ENCODE measurements at places on chromosomes 3 and 15.

DNA sequence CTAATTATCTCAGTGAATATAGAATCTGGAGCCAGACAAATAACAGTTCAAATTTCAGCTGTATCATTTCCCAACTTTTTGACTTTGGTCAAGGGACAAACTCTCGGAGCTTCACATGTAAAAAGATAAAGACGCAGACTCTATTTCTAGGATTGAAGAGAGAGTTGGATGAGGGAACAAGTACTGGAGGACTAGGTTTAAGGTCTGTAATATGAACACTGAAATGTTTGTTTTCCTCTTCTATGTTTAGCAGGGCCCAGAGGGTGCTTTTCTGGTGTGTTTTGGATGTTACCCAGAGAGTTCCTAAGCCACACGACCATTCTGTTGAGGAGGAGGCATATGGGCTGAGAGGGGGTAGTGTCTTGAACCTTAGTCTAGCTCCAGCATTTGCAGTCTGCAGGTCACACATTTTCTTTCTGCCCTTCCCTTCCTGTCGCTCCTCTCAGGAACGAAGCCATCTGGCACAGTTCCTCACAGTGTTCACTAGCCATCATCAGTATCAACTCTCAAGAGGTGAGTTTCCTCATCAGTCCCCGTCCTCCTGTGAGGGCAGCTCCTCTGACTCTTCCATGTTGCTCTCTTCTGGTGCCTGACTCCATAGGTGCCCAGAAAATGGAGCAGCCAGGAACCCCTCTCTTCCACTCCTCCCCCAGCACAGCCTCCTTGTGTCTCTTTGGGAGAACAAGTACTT lies 250.1 kb downstream of the SQOR start:
- DNase-seq: no peak

- DNase-seq: no peak
Observed at GRCh38 chr15:70081612-70082011, 16.1 kb downstream of the TLE3 start.

GRCh38 chr3:54356261-54357045 lies 234.1 kb downstream of the CACNA2D3 start:
- DNase-seq: no peak

DNA sequence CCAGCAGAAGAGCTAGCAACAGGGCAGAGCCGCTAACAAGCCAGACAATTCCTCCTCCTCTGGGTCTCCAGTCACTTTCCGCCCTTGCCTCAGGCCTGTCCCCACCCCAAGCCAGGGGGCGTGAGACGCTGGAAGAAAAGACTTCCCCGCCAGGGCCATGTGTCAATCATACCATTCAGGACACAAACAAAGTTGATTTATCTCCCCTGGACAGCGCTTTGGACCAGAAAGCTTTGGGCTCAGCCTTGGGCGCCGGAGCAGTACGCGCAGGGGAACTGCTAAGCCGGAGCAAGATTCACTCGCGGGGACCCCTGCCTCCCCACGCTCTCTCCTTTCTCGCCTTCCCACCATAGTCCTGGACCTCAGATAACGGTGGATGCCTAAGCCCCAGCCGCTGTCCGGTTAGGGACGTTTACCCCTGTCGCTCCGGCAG lies 479 bp downstream of the LRRC2 start:
- peak; percentile 38 for DNase-seq

DNA sequence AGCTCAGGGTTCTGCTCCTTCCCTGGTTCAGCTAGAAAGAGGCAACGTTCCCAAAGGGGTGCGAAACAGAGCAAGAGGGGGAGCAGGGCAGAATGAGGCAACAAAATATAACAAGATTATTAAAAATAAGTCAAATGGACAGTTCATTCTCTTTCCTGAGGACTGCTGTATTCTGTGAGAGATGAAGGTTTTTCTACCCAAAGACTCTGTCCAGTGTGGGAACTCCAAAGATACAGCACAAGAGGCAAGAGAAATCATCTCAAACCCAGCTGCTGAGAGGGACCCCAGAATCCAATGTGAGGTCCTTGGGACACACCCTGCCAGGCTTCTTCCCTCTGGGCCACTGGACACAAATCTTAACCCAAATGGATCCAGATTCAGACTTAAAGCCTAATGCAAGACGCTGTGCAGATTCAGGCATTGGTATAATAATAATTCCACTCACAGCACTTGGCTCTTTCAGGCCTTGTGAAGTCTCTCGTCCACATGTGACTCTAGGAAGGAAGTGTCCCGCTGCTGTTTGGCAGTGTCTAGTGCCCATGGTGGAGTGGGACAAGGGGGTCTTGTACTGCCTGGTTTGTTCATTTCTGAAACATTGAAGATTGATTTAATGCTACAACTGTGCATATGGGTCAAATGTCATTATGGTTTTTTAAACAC lies 14.5 kb upstream of the ARHGAP31 start:
- DNase-seq: no peak

DNA sequence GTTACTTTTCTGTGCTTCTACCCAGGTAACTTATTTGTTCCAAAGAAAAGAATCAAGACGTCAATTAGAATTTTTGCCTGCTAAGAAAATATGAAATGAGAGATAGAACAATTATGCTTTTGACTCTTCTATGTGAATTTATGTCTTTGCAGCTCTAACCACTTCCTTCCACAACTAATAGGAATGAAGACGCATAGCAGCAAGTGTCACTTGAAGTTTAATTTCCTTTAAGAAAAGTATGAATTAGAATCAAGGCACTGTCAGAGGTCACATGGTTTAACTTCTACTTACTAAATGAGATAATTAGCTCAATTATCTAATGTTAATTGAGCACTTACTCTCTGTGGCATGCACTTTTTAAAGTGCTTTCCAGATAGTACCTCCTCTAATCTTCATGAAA lies 3.3 kb downstream of the WDR49 start:
- DNase-seq: no peak

DNA sequence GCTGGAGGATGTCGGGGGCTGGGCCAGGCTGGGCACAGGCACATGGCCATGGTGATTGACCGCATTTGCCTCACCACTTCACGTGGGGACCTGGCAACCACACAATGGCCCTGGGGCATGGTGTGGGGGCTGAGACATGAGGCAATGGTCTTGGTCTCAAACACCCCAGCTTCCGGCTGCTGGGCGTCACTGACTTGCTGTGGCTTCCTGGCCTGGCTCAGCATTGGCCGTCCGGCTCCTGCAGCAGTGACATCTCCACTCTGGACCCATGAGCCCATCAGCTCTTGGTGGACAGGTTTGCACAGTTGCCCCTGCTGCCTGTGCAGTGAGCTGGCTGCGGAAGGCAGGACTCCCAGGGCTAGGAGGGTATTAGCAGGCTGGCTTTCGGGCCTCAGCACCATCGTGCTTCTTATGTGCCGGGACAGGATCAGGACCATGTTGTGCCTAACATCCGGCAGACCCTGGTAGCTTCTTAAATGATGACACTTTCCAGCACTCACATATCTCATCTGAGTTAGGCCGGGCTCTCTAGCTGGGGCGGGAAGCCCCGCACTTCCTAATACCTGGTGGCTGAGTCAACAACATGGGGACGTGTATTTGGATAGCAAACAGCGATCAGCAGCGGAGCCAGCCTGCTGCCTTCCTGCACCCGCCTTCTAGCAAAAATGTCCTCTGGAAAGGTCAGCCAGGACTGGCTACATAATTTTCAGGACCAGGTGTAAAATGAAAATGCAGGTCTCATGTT lies 34.1 kb downstream of the ZNF710 start:
- DNase-seq: no peak

GRCh38 chr3:21425715-21426114 lies 325.3 kb downstream of the ZNF385D start:
- DNase-seq: no peak

GRCh38 chr15:64894395-64895056 lies 17.2 kb upstream of the ANKDD1A start:
- peak; percentile 67 for DNase-seq

- no peak for DNase-seq
Observed at GRCh38 chr3:168884353-168884903, 779.1 kb downstream of the MECOM start.

DNA sequence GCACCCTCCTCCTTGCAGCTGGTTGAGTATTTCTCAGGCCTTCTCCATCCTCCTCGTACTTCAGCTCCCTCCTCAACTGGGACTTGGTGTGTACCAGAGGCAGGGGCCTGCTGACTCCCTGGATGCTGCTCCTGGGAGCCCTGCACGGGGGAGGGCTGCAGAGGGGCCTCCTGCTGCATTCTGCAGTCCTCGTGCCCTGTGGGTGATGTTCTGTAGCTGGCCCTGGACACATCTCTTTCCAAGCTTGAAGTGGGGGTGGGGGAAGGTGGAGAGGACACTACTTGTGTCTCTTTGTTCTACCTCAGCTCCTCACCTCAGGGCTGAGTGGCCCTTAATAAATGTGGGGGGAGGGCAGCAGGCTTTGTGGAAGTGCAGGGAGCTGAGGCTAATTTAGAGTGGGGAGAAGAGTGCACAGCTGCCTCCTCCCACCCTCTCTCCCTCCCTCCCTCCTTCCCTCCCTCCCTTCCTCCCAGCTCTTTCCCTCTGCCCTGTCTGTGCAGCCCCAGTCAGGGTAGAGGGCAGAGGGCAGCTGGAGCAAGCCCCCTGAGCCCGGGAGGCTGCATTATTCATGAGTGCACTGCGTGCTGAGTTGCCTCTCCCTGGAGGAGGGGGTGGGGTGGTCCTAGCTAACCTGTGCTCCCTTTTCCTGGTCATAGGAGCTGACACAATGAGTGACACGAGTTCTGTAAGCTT lies 3.7 kb upstream of the GRM2 start:
- DNase-seq: no peak

DNA sequence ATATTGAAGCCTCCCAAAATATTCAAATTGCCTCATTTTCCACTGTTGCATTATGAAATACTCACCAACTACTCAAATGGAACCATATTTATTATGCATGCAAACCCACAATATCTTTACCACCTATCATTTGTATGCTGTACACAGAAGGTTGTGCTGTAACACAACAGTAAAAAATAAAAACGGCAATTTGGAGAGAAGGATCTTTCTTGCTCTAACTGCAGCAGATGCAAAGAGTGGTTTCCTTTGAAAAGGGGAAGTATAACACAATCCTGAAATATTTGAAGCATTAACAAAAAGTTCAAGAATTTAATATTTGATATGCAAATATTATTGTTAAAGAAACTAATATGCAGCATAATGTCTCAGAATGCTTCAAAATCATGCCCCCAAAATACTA lies 244.5 kb upstream of the SUCLG2 start:
- DNase-seq: no peak

DNA sequence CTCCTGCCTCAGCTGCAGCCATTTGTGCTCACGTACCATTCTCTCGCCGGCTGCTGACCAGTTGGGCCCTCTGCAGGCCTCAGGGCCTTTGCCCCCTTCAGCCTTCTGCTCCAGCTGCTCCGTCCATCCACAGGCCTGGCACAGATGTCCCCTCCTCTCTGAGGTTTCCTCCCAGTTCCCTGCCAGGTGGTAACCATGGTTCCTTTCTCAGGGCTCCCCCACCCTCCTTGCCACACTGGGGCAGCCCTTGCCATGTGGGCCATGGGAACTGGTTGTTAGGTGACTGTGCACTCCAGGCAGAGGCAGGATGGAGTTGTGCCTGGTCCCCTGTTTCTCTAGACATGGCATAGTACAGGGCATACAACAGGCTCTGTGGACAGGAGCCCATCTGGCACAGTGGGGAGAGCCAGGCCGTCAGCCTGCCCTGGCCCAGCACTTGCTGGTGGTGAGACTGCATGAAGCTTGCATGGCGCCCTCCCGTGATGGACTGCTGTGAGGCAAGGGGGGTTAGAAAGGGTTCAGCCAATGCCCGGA lies 148.9 kb downstream of the DNAJB8 start:
- no peak for DNase-seq

- DNase-seq: no peak
Observed at GRCh38 chr3:30618526-30618925, 12.1 kb downstream of the TGFBR2 start.

DNA sequence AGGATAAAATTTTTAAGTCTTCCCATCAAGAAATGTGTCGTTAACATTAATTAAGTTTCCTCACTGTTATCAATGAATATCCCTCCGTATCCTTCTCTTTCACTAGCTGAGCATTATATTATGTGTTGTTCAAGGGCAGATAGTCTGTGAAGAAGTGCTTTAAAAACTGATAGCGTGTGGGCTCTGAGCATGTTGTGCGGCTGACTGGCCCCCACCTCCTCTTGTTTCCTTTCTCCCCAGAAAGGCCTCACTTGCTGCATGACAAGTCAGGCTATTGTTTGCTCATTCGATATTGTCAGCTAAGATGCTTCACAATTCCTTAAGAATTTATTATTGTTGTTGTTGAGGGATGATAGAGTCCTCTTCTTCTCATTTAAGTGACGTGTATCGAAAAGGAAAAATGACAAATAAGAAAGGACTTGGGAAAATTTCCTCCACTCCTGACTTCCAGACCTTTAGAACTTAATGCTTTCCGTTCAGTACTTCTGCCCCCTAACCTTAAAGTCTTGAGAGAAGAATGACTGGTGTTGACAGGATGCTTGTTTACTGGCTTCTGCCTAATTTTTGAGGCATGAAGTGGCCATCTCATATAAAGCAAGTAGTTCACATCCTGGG lies 298.3 kb downstream of the LPP start:
- DNase-seq: no peak

GRCh38 chr15:85707519-85708338 lies 87.0 kb downstream of the KLHL25 start:
- peak; percentile 27 for DNase-seq

- no peak for DNase-seq
Observed at GRCh38 chr3:195181741-195182469, 89.1 kb downstream of the XXYLT1 start.

DNA sequence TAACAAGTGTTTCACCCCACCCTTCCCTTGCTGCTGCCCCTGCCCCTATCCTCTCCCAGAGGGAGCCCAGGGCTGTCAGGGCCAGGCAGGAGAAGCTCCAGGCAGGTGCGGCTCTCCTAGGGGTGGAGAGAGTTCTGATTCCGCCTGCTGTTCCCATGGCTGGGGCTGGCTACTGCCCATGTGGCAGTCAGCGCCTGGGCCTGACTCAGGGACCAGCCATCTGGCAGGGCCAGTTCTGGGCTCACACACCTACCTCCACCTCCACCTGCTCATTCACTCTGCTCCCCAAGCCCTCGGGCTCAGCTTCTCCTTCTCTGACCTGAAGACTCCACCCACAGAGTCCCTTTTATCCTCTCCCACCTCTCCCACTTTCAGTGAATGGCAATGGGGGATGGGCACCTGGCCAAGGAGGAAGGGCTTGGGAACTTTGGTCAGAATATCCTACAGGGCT lies 23.4 kb downstream of the AMOTL2 start:
- DNase-seq: peak; percentile 48
